GM12878 (cell line): ENCODE measurements at places on chromosomes 4 and X. TPM values are rescaled to one million over a fixed set of nuclear protein-coding genes. Genes with fewer than 3 reads are reported as not detected.

DNA sequence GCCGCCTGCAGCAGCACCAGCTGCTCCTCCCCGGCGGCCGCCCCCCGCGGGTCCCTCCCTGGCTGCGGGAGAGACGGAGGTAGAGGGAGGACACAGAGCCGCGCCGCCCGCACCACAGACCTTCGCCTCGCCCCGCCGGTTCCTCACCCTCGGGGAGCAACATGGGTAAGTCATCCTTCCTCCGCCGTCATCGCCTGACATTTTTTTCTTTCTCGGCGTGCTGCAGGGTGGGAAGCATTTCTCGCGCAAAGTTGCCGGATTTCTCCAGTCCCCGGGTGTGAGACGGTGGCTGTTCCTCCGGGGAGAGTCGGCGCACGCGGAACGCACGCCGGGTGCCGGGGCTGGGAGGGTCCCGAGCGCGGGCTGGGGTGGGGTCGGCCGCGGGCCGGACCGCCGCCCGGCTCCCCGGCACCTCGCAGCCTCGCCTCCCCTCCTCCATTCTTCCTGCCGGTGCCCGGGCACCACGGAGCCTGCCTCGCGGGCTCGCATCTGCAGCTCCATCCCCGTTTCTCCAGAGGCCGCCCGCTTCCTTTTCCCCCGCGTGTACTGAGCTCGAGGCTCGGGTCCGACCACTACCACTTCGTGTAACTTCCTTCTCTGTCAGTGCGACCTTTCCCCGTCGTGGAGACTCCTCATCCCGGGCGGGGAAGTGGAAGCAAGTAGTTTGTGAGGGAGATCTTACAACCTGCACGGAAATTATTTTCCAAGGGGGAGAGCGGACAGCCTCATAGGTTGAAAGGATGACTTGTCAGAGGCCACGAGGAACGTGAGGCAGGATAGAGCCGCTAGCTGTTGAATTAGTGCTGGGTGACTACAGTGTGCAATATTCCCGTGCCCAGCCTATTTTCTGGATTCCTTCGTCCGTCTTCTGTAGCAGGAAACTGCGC lies 464 bp downstream of the RAP1GDS1 start:
- H3K4me3 ChIP-seq, result peak overlapping the region; percentile 72
- no peaks in the 10 kb centered on the region for H3K27me3 ChIP-seq
- no peaks in the 10 kb centered on the region for H3K4me1 ChIP-seq

ARR3 gene
- polyA plus RNA-seq, result not detected in 2 replicates

GRCh38 chrX:133523526-133523925 lies 108.2 kb upstream of the GPC4 start:
- H3K27me3 ChIP-seq, result no peaks in the 10 kb centered on the region
- no peaks in the 10 kb centered on the region for H3K4me1 ChIP-seq
- no peak for DNase-seq
- H3K4me3 ChIP-seq, result no peak overlapping the region
- no peak overlapping the region for H3K27ac ChIP-seq

HGFAC gene
- polyA plus RNA-seq, result not detected in 2 replicates

DUSP21 gene
- polyA plus RNA-seq, result not detected in 2 replicates

- no peaks in the 10 kb centered on the region for H3K27me3 ChIP-seq
- H3K36me3 ChIP-seq, result no peaks in the 10 kb centered on the region
- no peak overlapping the region for H3K4me3 ChIP-seq
- H3K27ac ChIP-seq, result no peak overlapping the region
- no peaks in the 10 kb centered on the region for H3K4me1 ChIP-seq
- no peak for DNase-seq
Observed at GRCh38 chr4:69888336-69888735, 28.4 kb upstream of the SULT1E1 start.

GLRA2 gene
- polyA plus RNA-seq, result not detected in 2 replicates

CNKSR2 gene
- polyA plus RNA-seq, result 0.14 TPM in 1 of 2 replicates, not detected in the other

MRPL1 gene
- polyA plus RNA-seq, result 33.9 and 37.1 TPM in 2 replicates

RNF175 gene
- not detected in 2 replicates for polyA plus RNA-seq

XK gene
- polyA plus RNA-seq, result not detected in 2 replicates

TMEM144 gene
- 1.6 and 1.7 TPM in 2 replicates for polyA plus RNA-seq

GRPEL1 gene
- 80.1 and 88.8 TPM in 2 replicates for polyA plus RNA-seq

SUPT20HL1 gene
- not detected in 2 replicates for polyA plus RNA-seq

DNA sequence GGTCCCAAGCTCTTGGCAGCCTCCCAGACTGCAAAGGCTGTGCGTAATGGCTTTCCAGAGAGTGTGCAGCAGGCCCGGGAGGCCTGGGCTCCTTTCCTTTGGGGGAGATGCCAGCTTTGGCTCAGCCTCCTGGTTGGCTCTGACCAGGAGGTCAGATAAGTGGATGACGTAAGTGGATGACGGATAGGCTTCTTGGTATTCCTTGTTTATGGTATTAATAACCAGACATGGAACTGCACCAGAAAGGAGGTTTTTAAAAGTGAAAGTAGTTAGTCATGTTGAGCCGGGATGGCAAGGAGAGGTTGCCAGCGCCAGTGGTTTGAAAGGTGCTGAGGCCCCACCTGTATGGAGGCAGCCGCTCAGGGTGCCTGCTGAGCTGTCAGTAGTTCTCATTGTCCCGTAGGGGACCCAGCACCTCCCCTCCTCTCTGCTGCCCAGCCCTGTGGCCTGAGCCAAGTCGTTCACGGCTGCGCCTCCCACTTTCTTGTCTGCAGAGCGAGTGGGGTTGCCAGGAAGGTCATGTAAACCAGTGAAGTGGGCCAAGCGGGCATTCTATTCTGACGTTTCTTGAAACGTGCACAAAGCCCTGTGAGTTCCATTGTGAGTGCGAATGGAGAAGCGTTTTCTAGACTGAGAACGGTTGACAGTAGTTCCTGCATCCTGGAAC lies 28.7 kb upstream of the STOX2 start:
- H3K27ac ChIP-seq, result no peak overlapping the region
- H3K36me3 ChIP-seq, result no peaks in the 10 kb centered on the region
- H3K27me3 ChIP-seq, result no peaks in the 10 kb centered on the region
- DNase-seq, result no peak

DNA sequence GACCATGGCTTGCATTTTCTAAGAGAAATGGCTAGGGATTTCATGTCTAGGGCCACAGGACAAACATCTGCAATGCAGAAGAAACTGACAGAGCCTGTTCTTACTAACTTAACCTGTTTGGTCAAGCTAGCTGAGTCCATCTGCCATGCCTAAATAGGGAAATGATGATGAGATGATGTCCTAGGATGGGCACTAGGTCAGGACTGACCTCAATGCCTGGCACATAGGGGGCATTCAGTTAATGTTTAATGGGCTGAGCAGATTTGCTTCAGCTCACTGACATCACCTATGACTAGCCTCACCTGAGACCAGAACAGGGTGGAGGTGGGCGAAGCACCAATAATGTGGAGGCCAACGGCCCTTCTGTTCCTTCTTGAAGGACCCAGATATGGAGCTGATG lies 174.2 kb upstream of the SCML1 start:
- no peaks in the 10 kb centered on the region for H3K36me3 ChIP-seq
- H3K4me3 ChIP-seq, result no peak overlapping the region
- H3K4me1 ChIP-seq, result no peaks in the 10 kb centered on the region
- 0 out of 2 replicates have a peak, but pooled peaks cover 1% of the 10 kb centered on the region for H3K27me3 ChIP-seq

- no peaks in the 10 kb centered on the region for H3K36me3 ChIP-seq
- no peaks in the 10 kb centered on the region for H3K4me1 ChIP-seq
- no peak overlapping the region for H3K4me3 ChIP-seq
- H3K27me3 ChIP-seq, result no peaks in the 10 kb centered on the region
- DNase-seq, result no peak
Observed at GRCh38 chr4:24303926-24304325, 280.4 kb downstream of the DHX15 start.

DNA sequence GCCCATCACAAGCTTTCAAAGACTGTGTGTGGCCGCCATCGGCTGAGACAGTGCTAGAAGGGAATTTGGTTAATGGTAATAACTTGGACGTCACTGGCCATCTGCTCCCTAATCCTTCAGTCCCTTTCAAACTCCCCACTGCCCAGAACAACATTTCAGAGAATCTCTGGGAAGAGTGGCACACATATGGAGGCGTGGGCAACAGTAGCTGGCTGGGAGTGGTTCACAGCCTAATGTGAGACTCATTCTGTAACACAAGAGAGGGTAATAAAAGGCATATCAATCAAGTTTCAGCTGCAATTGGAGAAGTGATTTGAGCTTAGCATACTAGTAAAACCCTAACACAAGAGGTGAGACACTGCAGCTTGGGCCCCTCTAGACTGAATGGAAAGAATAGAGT lies 15.4 kb downstream of the SMIM10 start:
- no peak overlapping the region for H3K27ac ChIP-seq
- no peaks in the 10 kb centered on the region for H3K36me3 ChIP-seq
- no peaks in the 10 kb centered on the region for H3K4me1 ChIP-seq
- no peak for DNase-seq
- no peaks in the 10 kb centered on the region for H3K27me3 ChIP-seq

GRCh38 chr4:180493299-180493698 lies 1749.9 kb upstream of the TENM3 start:
- H3K4me3 ChIP-seq, result no peak overlapping the region
- DNase-seq, result no peak
- no peaks in the 10 kb centered on the region for H3K4me1 ChIP-seq
- H3K36me3 ChIP-seq, result no peaks in the 10 kb centered on the region
- no peak overlapping the region for H3K27ac ChIP-seq

HPGDS gene
- polyA plus RNA-seq, result 0.09 TPM in 1 of 2 replicates, not detected in the other

AMOT gene
- polyA plus RNA-seq, result 2.6 TPM in 2 replicates

DNA sequence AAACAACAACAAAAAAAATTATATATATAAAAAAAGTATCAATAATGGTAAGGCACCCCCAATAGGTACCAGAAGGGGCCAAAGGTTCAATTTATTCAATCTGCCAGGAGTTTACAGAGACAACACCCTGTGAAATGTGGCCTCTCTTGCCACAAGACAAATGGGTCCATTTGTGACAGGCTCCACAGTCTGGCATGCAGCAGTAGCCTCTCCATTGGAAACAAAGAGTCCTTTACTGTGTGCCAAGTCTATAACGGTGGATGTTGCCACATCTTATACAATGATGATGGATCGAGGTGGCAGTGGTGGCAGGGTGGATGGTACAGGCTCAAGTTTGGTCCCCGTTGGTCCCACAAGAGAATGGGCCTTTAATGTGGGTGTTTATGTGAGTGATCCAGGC lies 70.1 kb upstream of the SH3RF1 start:
- H3K27ac ChIP-seq, result no peak overlapping the region
- H3K27me3 ChIP-seq, result no peaks in the 10 kb centered on the region
- no peak overlapping the region for H3K4me3 ChIP-seq
- H3K36me3 ChIP-seq, result no peaks in the 10 kb centered on the region
- DNase-seq, result no peak

DNA sequence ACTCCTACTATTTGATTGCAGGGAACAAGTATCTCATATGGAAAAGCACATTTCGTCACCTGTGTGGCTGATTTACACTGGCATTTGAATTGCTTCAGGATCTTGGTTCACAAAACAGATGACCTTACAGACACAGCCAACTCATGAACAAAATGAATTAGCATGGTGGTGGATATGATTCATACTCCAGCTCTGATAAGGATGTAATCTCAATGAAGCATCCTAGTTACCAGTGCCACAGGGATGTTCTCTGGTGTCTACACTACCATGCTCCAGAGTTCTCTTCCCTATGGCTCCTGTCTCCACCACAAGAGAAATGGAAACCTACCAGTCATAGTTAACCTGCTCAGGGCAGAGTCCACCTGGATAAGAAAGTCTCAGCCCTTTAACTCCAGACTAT lies 40.7 kb downstream of the TEC start:
- H3K4me3 ChIP-seq, result no peak overlapping the region
- H3K27me3 ChIP-seq, result no peaks in the 10 kb centered on the region
- DNase-seq, result no peak

DNA sequence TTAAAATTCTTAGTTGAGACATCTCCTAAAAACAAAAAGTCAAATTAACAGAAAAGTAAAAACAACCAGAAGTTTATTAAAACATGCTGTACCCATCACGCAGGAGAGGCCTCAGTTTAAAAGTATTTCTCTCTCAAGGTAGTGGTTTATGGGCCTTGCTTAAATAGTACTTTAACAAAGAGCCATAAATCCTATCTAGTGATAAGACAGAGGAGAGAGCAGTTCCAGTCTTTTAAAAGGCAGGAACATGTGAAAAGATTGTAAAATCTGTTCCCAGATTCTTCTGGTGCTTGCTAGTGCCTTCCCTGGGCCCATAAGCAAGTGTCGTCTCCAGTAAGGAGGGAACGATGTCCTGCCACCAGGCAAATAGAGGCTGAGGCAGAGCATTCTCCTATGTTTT lies 476.3 kb upstream of the ADGRL3 start:
- no peaks in the 10 kb centered on the region for H3K4me1 ChIP-seq
- DNase-seq, result no peak
- H3K4me3 ChIP-seq, result no peak overlapping the region
- H3K36me3 ChIP-seq, result no peaks in the 10 kb centered on the region
- no peak overlapping the region for H3K27ac ChIP-seq

- H3K36me3 ChIP-seq, result no peaks in the 10 kb centered on the region
- no peak for DNase-seq
- H3K4me3 ChIP-seq, result no peak overlapping the region
- no peaks in the 10 kb centered on the region for H3K4me1 ChIP-seq
- no peak overlapping the region for H3K27ac ChIP-seq
Observed at GRCh38 chr4:13866881-13867280, 239.4 kb upstream of the BOD1L1 start.

DNA sequence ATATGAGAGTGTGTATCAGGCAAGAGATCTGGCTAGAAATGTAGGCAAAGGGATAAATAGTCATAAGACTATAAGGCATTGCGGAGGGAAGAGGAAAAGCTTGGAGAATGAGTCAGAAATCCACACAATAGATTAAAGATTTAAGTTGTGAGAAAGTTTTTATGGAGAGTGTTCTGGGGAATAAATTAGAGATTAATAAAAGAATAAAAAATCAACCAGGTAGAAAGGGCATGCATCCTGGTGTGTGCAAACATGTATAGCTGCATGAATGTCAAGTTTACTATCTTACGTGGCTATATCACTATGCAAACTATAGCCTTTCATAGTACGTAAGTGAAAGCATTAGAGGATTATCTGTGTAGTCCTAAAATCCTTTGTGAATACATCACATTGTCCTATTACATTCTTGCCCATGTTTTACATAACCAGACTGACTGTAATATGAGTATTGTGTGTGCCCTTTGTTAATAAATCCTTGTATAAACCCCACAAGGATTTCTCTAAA lies 36.9 kb downstream of the SNCA start:
- no peak for DNase-seq
- H3K4me1 ChIP-seq, result no peaks in the 10 kb centered on the region
- H3K27me3 ChIP-seq, result no peaks in the 10 kb centered on the region; the same call in 1 of the 2 replicates
- H3K4me3 ChIP-seq, result no peak overlapping the region
